ENCODE measurements at places on chromosomes 12 and 14. TPM values are rescaled to one million over a fixed set of nuclear protein-coding genes. Genes with fewer than 3 reads are reported as not detected.

The REP15 gene
- 0.37 TPM for total RNA-seq

The TCTN1 gene
- total RNA-seq: 5.2 TPM

The CLEC6A gene
- total RNA-seq: not detected

The ZNF385A gene
- total RNA-seq: 0.48 TPM

The LALBA gene
- not detected for total RNA-seq

The STON2 gene
- total RNA-seq: 1.1 TPM

The ZNF740 gene
- total RNA-seq: 44.1 TPM

The GARIN6 gene
- total RNA-seq: not detected

The NXPH4 gene
- total RNA-seq: 0.29 TPM

The PPM1H gene
- total RNA-seq: not detected

The LMO3 gene
- not detected for total RNA-seq

The TEX52 gene
- total RNA-seq: 0.29 TPM

The FIGNL2 gene
- 0.19 TPM for total RNA-seq

The SYNDIG1L gene
- total RNA-seq: not detected

The EIF2S1 gene
- 114 TPM for total RNA-seq

The LMNTD1 gene
- total RNA-seq: not detected

The ZFHX2 gene
- total RNA-seq: 1.0 TPM

GRCh38 chr14:99158646-99159165, 113.3 kb downstream of the BCL11B start:
- DNase-seq: peak; percentile 3

DNA sequence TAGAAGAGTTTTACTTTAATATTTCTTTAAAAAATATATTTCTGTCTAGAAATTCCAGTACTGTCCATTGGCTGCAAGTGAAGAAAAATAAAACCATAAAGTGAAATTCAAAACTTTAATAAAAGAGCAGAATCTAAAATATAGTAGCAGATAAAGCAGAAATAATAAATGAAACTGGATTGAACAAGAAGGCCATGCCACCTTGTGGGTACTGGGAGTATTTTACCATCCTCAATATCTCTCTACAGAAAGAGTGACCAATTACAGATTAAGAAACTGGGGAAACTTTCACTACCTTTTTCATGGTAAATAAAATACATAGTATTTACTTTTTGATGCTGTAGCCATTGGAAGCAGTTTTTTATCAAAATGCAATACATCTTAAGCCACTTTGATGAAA, 220.5 kb downstream of the BCAT1 start:
- DNase-seq: no peak

DNA sequence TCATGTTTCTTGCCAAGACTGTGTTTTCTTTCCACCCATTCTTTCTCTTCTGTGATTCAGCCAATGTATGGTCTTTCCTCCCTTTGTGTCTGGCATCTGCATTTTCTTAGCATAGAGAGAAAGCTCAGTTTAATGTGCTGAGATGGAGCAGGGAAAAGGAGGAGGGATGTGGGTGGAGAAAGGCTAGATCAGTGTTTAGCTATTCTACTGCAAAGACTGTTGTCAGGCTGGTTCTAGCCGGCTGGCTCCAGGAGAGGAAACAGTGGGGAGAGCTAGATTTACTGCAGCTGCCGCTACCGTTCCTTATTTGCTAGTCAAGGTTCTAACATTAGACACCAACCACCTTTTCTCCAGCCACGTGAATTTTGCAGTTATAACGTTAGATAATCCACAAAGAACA, 5.2 kb upstream of the RIMKLB start:
- no peak for DNase-seq

GRCh38 chr14:57559576-57559975, 65.9 kb upstream of the CCDC198 start:
- no peak for DNase-seq

DNA sequence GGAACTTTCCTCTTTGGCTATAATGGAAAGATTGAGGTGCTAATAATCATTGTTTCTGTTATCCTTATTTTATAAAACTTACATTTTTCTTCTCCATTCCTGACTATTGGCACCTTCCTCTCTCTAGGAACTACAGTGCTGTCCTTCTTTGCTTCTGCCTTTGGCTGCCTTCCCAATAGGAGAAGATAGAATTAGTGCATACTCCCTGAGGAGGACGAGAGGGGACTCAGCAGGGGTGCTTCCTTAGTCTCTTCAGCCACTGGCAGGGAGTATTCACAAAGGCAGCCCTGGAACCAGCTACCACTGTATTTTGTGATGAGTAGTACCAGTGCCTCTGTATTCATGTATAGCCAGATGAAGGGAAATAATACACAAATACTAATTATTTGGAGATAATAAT, 208.5 kb downstream of the FOXG1 start:
- no peak for DNase-seq

GRCh38 chr14:100618318-100618693, 31.1 kb upstream of the BEGAIN start:
- no peak for DNase-seq

- no peak for DNase-seq
Observed at GRCh38 chr12:123960856-123961255, 11.8 kb downstream of the CCDC92 start.

GRCh38 chr12:120861074-120861795, 42.9 kb downstream of the SPPL3 start:
- no peak for DNase-seq

- DNase-seq: no peak
Observed at GRCh38 chr14:99809360-99809759, 16.1 kb downstream of the EML1 start.

GRCh38 chr14:89138846-89139245, 278.2 kb downstream of the FOXN3 start:
- DNase-seq: no peak

GRCh38 chr14:96752125-96752524, 45.1 kb upstream of the VRK1 start:
- DNase-seq: no peak

DNA sequence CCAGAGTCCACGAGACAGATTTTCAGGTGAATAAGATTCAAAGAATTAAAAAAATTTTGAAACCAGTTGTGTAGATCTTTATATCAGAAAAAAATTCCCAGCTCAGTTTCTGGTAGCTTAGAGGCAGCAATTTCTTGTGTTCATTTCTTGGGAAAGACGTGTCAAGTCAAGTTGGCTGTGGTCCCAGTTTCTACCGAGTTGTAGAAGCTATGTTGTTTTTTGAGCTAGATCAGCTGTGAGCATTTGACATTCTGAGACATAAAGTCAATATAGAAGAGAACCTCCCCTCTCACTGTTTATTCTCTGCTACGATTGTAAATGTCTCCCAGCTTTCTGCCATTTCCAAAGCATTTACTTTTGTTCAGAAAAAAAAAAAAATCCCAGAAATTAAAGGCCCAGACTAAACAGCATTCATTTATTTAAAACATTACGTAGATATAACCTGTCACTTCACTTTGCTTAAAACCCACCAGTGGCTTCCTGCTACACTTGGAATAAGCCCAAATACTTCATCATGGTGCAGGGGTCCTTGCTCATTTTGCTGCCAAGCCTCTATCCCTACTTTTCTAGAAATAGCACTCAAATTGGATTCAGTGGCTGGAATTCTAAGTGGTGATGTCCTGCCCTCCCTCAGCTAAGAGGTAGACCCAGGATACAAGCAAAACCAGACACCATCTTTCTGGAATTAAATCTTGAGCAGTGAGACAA, 20.6 kb upstream of the PYGL start:
- DNase-seq: no peak

- no peak for DNase-seq
Observed at GRCh38 chr14:80110721-80111120, 100.6 kb downstream of the DIO2 start.

- no peak for DNase-seq
Observed at GRCh38 chr12:120998435-120998834, 17.9 kb downstream of the C12orf43 start.
